Activated T-cell treated with anti-CD3 and anti-CD28 coated beads, Interleukin-2, amount 50 U/mL, for 24 hours (primary cell): ENCODE measurements at places on chromosomes 4 and X.

DNA sequence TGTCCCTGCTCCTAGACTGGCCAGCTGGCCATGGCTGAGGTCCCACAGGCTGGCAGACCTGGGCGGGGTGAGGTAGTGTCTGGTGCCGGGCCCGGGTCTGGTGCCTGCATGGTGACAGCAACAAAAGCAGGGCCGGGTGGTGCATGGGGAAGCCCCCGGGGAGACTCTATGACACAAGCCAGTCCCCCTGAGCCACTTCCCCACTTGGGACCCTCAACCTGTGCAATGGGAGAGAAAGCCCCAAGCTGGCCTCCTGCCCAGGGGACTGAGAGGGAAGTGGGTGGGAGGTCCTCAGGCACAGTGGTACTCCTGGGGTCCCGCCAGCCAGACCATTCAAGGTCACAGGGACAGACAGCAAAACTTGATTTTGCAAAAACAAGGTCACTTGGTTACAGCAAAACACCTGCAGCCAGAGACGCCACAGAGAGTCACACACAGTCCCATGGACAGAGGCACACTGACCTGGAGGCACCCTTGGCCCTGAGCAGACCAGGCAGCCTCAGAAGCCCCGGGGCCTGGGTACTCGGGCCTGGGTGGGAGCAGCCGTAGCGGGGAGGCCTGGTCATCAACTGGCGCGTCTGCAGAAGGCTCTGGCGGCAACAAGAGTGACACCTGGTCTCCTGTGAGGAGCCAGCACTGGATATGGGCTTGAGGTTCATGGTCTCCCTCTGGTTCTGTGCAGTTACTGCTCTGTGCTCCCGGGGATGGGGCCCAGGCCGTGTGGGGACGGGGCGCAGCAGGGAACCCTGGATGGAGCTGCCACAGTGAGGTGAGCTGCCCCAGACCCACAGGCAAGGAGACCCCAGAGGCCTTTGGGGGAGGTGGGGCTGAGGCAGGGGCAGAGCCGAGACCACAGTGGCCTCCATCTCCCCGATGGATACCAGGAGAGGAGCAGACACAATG, 60.6 kb downstream of the HTRA3 start:
- DNase-seq: no peak

GRCh38 chr4:74449571-74450297, 4.8 kb downstream of the AREG start:
- no peak for DNase-seq

DNA sequence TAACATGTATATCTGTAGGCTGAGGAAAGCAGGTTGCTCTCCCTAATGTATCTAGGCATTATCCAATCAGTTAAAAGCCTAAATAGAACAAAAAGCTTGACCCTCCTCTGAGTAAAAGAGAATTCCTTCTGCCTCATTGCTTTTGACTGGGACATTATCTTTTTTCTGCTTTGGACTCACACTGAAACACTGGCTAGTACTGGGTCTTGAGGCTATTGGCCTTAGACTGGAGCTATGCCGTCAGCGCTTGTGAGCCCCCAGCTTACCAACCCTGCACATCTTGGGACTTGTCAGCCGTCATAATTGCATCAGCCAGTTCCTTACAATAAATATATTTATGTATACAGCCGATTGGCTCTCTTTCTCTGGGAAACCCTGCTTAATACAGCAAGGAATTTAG, 206.8 kb upstream of the ARHGAP24 start:
- DNase-seq: no peak

DNA sequence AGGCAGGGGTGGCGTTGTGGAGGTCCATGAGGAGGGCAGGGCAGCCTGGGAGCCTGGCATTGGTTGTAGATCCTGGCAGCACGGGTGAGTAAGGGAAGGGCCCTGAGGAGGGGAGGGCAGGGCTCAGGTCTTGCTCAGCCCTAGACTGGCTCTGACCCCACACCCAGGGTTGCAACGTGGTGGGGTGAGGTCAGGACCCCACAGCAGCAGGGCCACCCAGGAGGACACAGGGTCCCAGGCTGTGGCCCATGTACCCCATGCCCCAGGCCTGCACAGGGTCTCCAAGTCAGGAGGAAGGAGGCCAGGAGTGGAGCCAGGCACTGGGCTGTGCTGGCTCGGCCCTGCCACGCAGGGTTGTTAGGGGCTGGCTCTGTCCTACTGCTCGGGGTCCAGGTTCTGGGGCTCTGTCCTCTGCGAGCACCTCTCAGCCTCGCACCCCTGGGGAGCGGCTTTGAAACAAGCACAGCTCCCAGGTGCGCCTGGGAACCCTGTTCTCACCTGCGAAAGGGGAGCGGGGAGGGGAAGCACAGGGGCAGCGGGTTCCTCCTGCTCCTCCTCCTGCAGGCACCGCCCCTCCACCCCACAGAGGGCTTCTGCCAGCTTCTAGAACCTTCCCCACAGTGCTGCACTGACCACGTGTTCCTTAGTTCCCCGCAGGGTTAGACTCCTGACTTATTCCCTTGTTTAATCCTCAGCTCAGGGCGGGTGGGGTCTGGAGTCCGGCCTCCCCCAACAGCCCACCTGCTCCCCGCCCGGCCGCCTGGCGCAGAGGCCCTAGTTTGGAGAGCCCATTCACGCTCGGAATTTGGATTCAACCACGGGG, 20.4 kb downstream of the MSANTD1 start:
- DNase-seq: no peak

- no peak for DNase-seq
Measured at GRCh38 chr4:74886484-74886883, 46.4 kb upstream of the PARM1 start.

DNA sequence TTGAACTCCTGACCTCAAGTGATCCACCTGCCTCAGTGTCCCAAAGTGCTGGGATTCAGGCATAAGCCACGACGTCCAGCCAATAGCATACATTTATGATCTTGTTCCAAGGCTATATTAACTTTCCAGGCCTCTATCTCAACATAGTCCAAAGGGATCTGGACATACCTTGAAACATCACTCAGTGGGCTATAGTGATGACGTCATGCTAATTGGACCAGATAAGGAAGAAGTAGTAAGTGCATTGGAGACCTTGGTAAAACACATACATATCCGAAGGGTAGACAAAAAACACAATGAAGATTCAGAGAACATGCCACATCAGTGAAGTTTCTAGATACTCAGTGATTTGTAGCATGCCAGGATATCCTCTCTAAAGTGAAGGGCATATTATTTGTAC, 37.4 kb upstream of the USP26 start:
- no peak for DNase-seq

DNA sequence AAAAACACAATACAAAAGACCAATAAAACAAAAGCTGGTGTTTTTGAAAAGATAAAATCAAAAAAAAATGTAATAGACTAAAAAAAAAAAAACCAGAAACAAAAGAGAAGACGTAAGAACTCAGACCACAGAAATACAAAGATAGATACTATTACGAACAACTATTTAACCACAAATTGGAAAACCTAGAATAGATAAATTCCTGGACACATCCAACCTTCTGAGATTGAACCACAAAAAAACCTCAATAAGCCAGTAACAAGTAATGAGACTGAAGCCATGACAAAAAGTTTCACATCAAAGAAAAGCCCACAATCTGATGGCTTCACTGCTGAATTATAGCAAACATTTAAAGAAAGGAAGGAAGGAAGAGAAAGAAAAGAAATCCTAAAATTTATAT, 16.2 kb downstream of the RCHY1 start:
- no peak for DNase-seq

GRCh38 chr4:23279377-23279986, 586.7 kb downstream of the GBA3 start:
- DNase-seq: no peak

DNA sequence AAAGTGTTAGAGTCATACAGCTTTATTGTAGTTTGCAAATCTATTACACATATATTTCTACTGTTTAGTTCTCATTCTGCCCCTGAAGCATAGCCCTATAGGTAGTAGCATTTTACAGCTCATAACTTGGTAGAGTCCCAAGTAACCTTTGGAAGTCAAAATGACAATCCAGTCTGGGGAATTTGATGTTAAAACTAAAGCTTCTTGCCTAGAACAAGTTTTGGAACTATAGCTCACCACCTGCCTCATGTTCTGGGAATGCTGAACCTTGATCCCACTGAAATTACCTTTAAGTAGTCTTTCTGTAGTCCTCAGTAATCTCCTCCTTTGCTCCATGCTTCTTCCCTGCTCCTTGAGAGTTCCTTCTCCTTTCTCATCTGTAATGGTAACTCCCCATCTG, 8.4 kb downstream of the UGT8 start:
- DNase-seq: no peak

DNA sequence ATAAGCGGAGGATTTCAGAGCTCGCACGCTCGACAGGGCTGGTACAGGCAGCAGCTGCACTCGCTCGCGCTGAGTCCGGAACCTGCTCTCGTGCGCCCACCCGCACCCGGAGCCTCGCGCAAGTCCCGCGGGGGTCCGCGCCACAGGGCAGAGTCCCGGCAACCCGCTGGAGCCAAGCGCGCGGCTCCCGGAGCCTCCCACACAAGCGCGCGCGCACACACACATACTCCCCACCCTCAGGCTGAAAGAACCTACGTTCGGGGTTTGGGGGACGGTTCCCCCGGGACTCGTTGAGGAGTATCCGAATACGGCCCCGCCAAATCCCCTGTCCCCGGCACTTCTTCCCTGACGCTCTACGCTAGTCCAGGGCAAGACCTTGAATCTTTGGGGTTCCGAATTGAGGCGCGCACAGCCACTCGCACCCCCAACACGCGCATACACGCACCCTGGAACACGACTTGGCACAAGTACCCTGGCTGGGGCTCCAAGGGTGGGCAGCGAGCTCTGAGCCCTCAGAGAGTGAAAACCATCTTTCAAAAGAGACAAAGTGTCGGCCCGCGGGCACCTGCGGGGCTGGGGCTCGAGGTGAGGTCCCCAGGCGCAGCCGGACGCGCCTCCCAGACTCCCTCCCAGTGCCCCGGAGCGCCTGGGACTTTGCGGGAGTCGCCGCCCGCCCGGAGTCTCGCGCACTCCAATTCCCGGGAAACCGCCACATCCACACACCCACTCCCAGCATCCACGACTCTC, 952 bp downstream of the ANOS1 start:
- no peak for DNase-seq
